Activated CD4-positive, alpha-beta T cell treated with anti-CD3 and anti-CD28 coated beads, Interleukin-2, amount 50 U/mL, for 4 hours (primary cell): ENCODE measurements at places on chromosomes 5 and 9.

- no peak for DNase-seq
Measured at GRCh38 chr9:129822898-129823541, 916 bp downstream of the TOR1A start.

DNA sequence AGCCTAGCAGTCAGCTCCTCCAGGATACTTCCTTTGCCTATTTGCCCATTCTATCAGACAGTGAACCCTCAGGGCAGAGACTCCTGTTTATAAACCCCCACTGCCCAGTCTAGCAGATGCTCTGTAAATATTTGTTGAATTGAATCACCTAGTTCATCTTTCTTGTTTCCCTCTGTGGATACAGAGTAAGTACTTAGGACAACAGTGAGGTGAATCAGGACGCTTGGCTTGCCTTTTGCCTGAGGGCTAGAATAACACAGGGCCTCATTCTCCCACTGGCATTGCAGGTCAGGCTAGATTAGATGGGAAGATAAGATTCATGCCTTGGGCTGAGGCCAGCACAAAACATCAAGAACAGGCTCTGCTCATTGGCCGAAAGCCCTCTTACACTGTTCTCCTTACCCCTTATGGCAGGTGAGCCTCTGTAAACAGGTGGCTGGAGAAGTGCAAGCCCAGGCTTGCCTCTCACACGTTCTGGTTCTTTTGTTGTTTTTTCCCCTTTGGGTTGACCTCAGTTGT, 22.2 kb downstream of the TNFSF8 start:
- no peak for DNase-seq

DNA sequence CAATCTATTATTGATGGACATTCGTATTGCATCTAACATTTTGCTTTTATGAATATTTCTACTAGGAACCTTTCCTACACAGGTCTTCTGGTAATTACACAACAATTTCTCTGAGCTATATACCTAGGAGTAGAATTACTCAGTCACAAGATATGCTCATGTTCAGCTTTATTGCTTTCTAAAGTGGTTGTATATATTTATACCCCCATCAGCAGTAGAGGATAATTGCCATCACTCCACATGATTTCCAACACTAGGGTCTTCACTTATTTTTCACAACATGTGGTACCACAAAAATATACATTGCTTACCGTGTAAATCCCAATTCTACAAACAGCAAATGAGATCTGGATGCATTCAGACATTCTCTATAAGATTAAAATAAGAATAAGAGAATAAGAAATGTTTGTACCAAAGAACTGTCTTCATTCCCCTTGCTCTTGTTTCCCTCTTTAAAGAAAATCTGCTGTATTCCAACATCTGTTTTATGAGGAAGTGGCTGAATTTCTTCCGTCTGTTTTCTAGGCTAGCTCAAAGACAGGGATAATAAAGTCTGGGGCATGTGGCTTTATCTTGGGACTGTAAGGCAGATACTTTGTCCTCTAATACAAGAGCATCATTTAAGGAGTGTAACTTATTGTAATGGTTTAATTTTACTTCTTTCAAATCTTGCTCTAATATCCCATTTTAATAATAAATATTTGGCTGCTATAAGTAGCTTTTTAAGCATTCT, 28.2 kb downstream of the ARL15 start:
- DNase-seq, result no peak

DNA sequence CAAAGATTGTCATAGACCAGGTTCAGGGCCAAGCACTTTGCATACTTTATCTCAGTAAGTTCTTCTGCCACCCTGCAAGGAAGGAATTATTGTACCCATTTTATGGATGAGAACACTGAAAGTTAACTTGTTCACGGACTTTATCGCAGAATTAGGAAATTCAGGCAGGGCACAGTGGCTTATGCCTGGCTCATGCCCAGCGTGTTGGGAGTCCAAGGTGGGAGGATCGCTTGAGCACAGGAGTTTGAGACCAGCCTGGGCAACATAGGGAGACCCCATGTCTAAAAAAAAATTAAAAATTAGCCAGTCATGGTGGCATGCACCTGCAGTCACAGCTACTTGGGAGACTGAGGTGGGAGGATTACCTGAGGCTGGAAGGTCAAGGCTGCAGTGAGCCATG, 72.4 kb downstream of the MFAP3 start:
- no peak for DNase-seq

DNA sequence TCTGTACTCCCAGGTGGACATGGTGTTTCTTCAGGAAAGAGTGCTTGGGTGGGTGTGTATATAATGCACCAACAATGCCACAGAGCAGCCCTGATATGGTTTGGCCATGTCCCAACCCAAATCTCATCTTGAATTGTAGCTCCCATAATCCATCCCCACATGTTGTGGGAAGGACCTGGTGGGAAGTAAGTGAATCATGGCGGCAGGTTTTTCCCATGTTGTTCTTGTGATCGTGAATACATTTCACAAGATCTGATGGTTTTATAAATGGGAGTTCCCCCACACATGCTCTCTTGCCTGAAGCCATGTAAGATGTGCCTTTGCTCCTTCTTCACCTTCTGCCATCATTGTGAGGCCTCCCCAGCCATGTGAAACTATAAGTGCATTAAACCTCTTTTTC, 158.5 kb downstream of the NR3C1 start:
- DNase-seq, result no peak

DNA sequence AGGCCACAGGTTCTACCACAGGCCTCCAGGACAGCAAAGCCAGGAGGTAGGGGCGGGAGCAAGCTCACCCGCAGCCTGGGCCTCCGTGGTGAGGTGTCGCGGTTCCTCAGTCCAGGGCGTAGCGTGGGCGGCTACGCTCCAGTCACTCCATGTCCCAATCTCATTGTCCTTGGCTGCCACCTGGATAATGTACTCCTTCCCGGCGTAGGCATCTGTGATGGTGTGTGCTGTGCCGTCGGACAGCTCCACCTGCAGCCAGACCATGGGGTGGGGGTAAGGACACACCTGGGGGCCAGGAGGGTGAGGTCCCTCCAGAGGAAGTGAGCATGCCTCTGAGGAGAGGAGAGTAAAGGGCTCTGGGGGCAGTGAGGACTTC, 29.8 kb upstream of the ENHO start:
- no peak for DNase-seq

- no peak for DNase-seq
Measured at GRCh38 chr5:83570916-83571315, 99.4 kb downstream of the VCAN start.

DNA sequence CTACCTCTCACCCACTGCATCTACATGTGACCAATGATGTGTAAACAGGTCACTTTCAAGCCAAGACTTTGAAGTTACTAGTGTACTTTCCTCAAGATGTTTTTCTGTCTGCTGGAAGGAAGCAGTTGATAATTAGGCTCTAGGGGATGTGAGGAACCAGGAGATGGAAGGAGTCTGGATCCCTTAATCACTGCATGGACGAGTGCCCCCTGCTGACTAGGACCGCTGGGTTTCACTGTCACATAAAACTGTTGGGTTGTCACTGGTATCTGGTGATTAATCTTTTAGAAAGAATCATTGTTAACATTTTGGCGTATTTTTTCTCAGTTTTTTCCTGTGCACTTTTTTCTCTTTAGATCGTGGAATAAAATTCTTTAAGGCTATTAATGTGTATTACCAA, 79.5 kb downstream of the SREK1 start:
- DNase-seq, result no peak

DNA sequence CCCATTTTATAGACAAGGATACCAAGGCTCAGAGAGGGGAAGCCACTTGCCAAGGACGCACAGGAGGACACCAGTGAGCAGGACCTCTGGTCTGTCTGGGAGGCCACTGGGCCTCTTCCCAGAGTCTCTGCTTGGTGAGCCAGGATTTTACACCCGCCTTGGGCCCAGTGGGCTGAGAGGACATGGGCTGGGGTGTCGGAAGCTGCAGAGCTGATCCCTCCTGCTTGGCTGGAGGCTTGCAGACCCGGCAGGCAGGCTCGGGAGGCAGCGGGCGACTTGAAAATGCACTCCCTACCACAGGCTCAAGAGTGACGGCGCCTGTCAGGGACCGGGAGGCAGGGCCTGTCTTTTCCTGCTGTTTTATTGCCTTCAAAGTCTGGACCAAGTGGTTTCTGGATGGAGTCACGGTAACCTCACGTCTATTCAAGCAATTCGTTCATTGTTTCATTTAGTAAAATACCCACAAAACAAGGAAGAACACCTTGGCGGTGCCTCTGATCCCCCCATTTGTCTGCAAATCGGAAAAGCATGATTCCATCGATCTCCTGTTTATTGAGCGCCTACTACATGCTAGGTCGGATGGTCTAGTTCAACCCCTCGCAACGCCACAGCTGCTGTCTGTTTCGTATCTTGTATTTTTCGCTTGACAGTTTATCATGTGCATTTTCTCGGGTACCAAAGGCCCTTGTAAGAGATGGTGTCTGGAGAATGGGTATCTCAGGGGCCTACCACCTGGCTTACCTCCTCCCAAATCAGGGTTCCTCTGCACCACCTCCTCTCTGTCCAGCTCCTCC, 108.1 kb upstream of the IER5L start:
- no peak for DNase-seq

DNA sequence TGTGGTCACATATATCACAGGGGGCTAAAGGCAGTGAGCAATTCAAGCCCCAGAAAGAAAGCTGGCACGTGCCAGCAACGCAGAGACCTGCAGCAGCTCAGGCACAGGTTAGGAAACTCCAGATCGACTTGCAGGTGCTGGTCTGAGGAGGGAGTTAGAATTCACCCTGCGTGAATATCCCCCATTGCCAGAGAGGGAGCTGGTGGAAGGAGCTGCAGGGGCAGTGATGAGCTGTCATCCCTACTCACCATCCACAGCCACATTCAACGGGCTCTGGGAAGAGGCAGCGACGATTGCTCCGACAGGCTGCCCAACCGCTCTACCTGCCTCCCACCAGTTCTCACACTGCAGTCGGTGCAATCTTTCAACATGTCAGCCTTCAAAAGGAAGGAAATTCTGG, 40.8 kb upstream of the CLK4 start:
- DNase-seq, result no peak

GRCh38 chr5:123087173-123088030, 1.6 kb upstream of the PRDM6 start:
- no peak for DNase-seq

- no peak for DNase-seq
Measured at GRCh38 chr5:170603578-170604565, 100.1 kb downstream of the KCNIP1 start.

- no peak for DNase-seq
Measured at GRCh38 chr5:113271745-113272454, 162.9 kb downstream of the TSSK1B start.

DNA sequence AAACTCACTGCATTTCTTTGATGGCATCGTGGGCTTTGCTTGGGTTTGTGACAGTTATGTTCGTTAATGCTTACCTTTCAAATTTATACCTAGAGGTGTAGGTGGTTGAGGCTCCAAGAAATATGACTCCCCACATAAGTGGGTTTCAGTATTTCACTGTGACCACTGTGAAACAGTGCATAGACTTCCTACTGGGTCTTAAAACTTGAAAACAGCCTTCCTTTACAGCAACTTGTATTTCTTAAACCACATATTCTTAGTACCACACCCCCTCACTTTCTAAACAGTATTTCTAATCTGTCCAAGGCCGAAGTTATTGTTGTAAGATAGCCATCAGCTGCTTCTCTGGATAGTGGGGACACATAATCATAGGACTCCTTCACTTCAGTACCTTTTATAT, 48.3 kb downstream of the TMEFF1 start:
- no peak for DNase-seq

- DNase-seq, result no peak
Measured at GRCh38 chr5:39104221-39104620, 30.0 kb upstream of the RICTOR start.

- no peak for DNase-seq
Measured at GRCh38 chr9:133970581-133971058, 21.5 kb downstream of the VAV2 start.

DNA sequence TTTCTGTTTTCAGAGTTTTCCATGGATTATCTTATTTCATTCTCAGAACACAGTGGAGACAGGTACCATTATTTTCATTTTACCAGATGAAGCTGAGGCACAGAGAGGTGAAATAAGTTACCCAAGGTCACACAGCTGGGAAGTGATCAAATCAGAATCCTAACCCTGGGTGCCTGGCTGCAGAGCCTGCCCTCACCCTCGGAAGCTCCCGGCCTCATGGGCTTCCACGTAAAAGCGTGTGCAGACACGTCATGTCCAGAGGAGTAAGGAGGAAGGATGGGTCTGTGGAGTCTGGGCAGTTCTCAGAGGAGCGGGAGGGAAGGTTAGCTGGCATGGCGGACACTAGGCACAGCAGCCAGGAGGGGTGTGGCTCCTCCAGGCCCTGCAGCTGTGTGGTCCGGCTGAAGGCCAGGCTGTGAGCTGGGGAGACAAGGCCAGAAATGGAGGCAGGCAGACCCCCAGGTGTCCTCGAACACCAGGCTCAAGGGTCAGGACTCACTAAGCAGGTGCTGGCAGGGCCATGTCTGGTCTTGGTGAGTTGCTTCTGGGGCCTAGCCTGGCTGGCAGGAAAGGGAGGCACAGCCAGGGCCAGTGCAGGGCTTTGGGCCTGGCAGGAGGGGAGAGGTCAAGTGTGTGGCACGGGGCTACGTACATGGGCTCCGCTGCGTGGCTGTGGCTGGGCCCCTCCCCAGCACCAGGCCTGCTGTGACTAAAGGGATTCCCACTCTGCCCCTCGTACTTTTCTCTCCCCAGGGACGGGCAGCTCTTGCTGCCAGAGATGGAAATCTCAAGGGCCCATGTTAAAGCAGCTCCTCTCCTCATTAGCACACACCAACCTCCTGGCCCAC, 5.6 kb downstream of the TBC1D9B start:
- DNase-seq, result no peak

DNA sequence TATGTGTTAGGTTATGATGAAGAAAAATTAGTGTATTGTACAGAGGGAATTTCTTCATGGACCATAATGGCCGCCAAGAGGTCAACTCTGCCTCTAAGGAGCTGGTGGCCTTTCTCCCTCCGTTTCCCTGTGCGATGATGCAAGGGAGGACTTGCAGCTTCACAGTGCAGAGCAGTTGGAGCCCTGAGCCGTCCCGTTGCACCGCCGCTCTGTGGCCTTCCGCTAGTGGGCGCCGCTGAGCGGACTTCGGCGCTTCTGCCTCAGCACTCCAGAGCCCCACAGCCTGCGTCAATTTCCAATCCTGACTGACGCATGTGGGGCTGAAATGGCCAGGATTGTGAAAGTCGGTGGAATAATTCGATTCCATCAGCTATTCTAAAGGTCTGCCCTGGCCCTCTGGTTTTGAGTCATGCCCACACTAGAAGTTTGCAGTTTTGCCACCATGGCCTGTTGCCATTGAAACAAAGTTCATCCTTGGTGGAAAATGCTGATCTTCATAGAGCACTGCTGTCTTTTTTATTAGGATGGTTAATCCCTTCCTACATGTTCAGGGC, 22.7 kb upstream of the LECT2 start:
- no peak for DNase-seq

- DNase-seq, result no peak
Measured at GRCh38 chr5:149581931-149582768, 852 bp downstream of the ARHGEF37 start.

DNA sequence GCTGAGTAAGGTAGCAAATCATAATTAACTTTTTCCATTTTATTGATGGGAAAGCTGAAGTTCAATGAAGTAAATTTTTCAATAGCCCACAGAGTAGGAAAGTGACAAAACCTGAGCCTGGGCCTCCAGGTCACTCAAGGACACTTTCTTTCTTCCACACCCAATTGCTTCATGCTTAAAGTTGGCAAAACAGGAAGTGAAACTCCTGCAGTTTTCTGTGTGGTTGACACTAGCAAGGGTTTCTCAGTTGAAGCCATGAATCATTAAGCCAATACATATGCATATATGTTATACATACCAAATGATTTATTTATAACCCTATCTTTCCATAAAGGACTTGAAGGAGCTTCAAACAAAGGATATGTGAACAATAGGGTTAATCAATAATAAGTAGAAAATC, 13.9 kb downstream of the TLR4 start:
- no peak for DNase-seq

- no peak for DNase-seq
Measured at GRCh38 chr9:134051319-134051718, 16.5 kb downstream of the BRD3 start.
